ENCODE measurements at places on chromosomes 3 and 15.
A peak's percentile ranks its signal among the peaks of the same experiment; 100 is the strongest.

GRCh38 chr3:78875851-78876250 lies 891.9 kb downstream of the ROBO1 start:
- no peak for DNase-seq

GRCh38 chr3:72756900-72757299 lies 91.3 kb downstream of the SHQ1 start:
- DNase-seq = no peak

GRCh38 chr3:53849916-53850315 lies 3.5 kb downstream of the IL17RB start:
- DNase-seq = no peak

DNA sequence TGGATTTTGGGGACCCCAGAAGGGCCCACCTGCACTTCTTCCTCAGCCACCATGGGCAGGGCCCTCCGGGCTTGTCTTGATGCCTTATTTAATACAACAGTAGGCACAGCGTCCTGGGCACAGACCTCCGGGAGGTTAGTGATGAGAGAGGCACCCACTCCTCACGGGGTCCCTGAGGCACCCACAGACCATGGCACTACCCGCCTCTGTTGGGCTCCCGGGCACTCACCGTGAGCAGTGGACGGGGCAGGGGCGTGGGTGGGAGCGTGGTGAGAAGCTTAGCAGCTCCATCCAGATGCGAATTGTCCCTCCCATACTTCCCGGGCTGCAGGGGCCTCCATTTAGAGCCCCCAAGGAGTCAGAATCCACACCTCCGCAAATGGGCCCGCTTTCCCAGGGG lies 317 bp upstream of the MESP2 start:
- DNase-seq = no peak

GRCh38 chr15:40157778-40158447 lies 3.0 kb upstream of the BUB1B start:
- no peak for DNase-seq

- no peak for DNase-seq
Observed at GRCh38 chr15:58016581-58017175, 48.8 kb downstream of the ALDH1A2 start.

DNA sequence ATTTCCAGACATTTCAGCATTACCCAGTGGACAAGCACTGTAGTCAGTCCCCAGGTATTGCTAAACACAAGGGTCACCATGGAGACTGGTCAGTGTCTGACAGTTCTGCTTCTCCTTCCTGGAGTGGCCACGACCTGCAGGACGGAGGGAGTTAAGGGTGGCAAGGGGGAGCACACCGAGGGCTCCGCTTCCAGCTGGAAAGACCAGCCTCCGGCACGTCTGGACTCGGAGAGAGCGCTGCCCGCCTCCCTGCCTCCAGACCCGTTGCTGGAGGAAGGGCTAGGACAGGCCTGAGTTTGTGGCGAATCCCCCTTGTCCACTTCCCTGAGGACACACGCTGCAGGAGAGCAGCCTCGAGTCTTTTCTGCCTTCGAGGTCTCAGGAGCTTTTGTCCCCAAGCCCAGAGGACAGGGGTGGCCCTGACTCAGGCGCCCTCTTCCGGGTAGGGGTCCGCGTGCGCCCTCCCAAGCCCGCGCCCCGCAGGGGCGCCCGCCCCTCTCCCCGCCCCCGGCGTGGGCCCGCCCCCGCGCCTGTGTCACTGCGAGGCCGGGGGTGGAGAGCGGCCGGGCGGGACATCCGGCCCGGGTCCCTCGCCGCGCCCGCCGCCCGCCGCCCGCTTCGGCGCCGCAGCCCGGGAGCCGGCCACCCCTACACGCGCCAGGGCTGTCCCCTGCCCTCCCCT lies at the start of gene CHST14:
Gene CHST14, plus strand, starts transcription at position 562 of the 682 bp plus-strand sequence. CDS start 230 bp downstream, outside the sequence.
- DNase-seq = peak; percentile 58

DNA sequence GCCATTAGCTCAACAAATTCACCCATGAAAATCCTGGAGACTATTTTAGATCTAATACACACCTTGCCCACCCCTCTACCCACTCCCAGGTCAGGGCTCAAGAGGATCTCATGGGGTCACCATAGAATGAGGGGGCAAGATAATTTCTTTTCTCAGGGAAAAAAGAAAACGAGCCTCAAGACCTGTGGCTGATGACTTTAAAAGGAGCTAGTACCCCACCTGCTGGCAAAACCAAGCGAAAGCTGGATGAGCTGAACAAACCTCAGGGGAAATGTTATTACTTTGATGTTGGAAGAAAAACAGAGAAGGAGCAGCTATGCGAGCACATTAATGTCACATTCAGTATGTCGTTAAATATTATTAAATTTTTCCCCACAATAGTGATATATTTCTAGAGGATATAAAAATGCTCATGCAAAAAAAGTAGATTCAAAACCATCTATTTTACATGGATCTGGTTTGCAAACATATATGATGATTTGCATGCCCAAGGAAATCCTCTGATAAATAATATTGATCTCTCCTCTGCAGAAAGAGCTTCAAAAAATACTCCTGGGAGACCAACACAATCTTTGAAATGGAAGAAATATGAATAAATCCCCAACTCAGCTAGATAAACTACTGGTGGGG lies 37.7 kb downstream of the PLD1 start:
- peak; percentile 72 for DNase-seq

DNA sequence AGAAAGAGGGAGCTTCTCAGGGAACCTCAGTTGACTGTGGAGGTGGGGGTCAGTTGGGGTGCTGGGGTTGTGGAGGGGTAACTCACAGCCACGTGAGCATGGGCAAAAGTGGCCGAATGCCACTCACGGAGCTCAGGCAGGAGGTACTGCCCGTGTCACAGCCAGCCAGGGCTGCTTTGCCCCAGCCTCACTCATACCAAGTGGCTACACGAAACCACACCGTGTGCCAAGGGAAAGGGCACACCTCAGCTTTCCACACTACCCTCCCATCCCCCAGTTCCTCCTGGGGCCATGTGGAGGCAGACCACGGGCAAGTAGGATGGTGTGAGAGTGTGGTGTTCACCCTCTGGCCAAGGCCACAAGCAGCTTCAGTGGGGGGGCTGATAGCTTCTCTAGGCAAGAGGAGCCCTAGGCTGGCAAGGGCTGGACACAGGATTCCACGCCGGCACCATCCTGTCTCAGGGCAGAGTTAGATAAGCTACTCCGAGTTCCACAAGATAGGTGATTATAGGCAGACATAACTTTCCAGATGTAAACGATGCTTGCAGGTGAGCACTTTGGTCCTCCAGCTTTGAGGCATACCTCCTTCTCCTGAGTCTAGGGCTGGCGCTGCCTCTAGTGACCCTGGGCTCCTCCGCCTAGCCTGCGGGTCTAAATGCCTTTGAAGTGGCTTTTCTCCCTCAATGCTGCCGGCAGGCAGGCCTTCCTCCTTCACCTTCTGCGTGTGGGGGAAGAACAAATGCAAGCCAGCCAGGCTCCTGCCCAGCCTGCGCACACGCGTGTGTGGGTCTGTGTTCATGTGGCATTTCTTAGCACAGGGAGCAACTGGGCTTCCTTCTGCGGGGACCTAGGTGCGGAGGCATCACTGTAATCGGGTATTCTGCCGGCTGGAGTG lies 25.0 kb downstream of the RGMA start:
- DNase-seq = no peak

GRCh38 chr3:71432044-71432975 lies 151.2 kb downstream of the FOXP1 start:
- DNase-seq = no peak

DNA sequence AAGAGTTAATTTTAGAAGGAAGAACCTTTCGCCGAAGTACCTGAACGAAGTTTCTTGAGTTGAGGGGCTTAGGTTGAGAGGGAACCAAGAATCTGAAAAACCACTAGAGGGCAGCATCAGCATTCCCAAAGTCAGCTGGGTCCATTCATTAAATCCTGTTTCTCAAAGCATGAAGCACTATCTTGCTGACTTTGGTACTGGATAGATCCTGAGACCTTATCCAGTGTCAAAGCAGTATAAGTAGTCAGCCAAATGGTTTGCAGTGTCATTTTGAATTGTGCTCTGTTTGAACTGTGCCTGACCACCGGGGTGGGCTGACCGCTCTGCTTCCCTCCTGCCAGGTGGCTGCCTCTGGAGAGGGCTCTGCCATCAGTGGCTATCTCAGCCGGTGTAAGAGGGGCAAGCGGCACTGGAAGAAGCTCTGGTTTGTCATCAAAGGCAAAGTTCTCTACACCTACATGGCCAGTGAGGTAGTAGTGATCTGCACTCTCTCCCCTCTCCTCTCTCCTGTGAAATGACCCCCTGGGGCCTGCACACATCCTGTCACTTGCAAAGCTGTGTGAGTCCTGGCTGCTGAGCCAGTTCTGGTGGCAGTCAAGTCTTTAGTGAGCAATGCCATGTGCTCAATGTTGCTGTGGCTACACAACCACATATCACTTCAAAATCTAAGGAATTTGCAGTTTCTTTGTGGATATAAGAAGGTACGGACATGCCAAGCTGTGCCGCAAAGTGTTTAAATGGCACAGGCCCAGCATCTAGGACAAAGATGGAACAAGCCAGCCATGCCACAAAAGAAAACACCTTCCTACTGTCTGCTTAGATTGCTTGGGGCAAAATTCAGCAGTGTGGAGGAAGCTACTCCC lies 21.4 kb upstream of the NR2C2 start:
- DNase-seq = peak; percentile 53

- DNase-seq = no peak
Observed at GRCh38 chr3:123331651-123332050, 117.2 kb downstream of the ADCY5 start.

- DNase-seq = no peak
Observed at GRCh38 chr3:184004476-184004875, 13.2 kb downstream of the ABCC5 start.

- DNase-seq = no peak
Observed at GRCh38 chr3:61828184-61828874, 267.0 kb downstream of the PTPRG start.

- DNase-seq = peak; percentile 29
Observed at GRCh38 chr3:8239718-8240695, 261.6 kb upstream of the LMCD1 start.

GRCh38 chr3:195337747-195338146 lies 66.8 kb upstream of the XXYLT1 start:
- DNase-seq = no peak

- DNase-seq = no peak
Observed at GRCh38 chr3:90007778-90008499, 900.5 kb downstream of the EPHA3 start.

DNA sequence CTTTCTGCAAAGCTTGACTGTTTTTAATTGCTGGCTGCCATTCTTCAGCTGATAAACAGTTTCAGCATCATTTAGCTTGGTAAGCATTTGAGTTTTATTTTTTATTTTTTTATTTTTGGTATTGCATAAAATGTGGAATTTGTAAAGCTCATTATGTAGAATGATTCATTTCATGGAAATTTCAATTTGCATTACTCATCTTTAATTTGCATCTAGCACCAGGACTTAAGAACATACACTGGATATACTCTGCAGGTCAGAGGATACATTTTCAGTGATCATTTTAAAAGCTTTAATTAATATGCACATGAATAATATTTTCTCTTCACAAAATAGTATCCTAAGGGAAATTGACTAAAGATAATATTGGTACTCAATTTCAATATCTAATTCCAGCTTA lies 732.4 kb upstream of the BCHE start:
- DNase-seq = no peak

- DNase-seq = no peak
Observed at GRCh38 chr15:71385457-71385856, 270.2 kb downstream of the THSD4 start.

DNA sequence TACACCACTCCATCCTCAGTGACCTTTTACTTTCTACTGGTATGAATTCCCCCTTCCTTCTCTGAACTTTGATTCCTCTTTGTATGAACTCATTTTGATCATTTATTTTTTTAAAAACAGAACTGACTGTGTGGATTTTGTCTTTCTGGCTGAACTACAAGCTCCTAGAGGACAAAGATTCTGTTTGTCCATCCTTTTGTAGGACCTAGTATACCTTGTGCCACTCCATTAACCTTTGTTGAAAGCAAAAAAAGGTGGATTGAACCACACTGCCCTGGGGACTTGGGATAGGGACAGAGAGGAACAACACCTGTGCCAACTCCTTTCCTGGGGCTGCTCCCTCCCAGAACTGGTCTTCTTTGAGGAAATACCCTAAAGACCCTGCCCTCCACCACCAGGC lies 23.6 kb downstream of the FSTL1 start:
- no peak for DNase-seq

GRCh38 chr15:57827971-57828370 lies 121.5 kb downstream of the POLR2M start:
- no peak for DNase-seq

DNA sequence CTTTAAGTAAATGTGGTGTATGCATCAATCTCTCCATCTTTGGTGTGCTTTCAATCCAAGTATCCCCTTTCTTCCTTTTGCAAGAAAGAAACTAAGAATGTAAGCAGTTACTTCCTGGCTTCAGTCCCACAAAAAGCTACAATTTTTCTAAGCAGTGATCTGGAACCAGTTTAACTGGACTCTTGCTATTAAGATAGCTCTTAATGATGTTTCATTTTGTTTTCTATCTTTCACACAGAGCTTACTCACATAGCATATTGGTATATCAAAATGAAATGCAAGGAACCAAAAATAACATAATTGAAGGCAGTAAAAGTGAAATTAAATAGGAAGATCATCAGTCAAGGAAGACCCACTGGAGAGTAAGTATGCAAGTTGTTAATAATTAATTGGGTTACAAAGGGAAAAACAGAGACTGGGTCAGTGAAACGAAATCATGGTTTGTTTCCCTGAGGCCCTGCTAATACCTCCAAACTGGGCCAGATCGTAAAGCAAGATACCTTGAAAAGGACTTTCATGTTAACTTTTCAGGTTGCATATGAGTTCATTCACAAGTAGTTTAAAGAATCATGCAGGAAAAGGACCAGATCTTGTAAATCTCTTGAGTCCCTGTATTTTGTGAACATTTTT lies 41.9 kb downstream of the GPR160 start:
- no peak for DNase-seq

GRCh38 chr3:120496278-120497002 lies 45.6 kb upstream of the FSTL1 start:
- DNase-seq = no peak

GRCh38 chr15:26985050-26985449 lies 14.1 kb downstream of the GABRG3 start:
- no peak for DNase-seq

GRCh38 chr15:43519196-43519595 lies 1.8 kb downstream of the MAP1A start:
- no peak for DNase-seq

GRCh38 chr15:90530250-90531051 lies 728 bp downstream of the CRTC3 start:
- DNase-seq = peak; percentile 55

DNA sequence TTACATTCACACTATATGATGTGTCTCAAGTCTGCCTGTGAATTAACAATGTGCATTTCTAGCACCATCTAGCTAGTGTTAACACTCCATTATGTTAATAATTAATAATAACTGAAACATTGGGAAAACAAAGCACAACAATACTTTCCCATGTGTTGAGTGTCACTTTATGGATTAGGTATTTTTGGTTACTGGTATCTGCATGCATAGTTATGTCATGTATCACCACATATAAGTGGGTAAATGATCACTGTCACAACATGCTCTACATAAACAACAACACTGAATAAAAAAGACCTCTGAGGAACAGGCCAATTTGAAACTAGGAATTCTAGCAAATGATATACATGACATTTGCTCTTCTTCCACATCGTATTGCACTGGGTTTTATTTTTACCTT lies 74.7 kb downstream of the MLH1 start:
- no peak for DNase-seq

- no peak for DNase-seq
Observed at GRCh38 chr15:38992506-38992905, 427.9 kb upstream of the RASGRP1 start.

- no peak for DNase-seq
Observed at GRCh38 chr3:17752876-17753631, 10.6 kb upstream of the TBC1D5 start.
